ENCODE measurements at places on chromosomes 4 and X.

GRCh38 chr4:101328063-101328602 lies 19.2 kb downstream of the PPP3CA start:
- no peaks in the 10 kb centered on the region for H3K27me3 ChIP-seq
- H3K4me3 ChIP-seq, result no peak overlapping the region
- H3K4me1 ChIP-seq, result no peaks in the 10 kb centered on the region
- DNase-seq, result no peak

DNA sequence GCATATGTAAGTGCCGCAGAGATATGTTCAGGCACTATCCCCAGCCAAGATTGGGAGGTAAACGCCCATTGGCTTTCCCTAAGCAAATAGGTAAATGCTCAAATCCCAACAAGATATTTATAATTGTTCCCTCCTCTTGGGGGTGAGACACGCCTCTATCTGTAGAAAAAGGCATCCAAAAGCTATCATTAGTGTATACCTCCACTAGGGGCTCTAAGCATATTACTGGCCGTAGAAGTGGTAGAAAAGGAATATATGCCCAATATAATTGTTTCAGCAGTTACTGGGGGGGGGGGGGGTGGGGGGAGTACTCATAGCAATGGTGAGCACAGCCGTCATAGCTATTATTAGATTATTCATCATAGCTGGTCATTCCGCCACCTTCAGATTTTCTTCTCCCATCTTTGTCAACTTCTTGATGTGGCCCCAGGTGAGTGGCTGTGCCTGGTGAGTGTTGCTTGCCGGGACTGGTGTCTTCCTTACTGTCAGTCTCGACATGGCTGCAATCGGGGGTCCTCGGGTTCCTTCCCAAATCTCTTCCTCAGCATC lies 53.3 kb upstream of the WDR1 start:
- peaks cover 2% of the 10 kb centered on the region for H3K4me1 ChIP-seq
- no peaks in the 10 kb centered on the region for H3K36me3 ChIP-seq
- H3K27me3 ChIP-seq, result peaks cover 6% of the 10 kb centered on the region
- DNase-seq, result no peak
- no peak overlapping the region for H3K27ac ChIP-seq

DNA sequence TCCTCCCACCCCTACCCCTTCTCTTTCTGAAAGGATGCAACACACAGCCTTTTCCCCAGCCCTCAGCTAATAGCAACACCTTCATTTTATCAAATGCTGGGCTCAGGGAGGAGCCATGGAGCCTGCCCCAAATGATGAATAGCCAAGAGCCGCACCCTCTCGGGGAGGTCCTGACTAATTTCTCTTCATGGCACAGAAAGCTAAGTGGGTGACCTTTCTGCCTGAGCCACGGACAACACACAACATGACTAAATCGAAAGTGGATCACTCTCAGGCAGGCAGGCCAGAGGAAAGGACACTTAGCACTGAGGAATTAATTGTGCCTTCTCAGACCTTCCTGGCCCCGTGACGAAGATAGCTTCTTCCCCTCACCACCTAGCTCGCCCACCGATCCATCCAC lies 165.1 kb upstream of the RAI2 start:
- no peaks in the 10 kb centered on the region for H3K36me3 ChIP-seq
- H3K27ac ChIP-seq, result no peak overlapping the region
- no peaks in the 10 kb centered on the region for H3K27me3 ChIP-seq

- no peaks in the 10 kb centered on the region for H3K4me1 ChIP-seq
- H3K36me3 ChIP-seq, result no peaks in the 10 kb centered on the region
- no peak for DNase-seq
- H3K27me3 ChIP-seq, result no peaks in the 10 kb centered on the region
These were observed 64.4 kb upstream of the ACSL4 start for GRCh38 chrX:109797311-109797975.

- no peaks in the 10 kb centered on the region for H3K27me3 ChIP-seq
- H3K27ac ChIP-seq, result no peak overlapping the region
- H3K36me3 ChIP-seq, result peaks cover 4% of the 10 kb centered on the region
- no peaks in the 10 kb centered on the region for H3K4me1 ChIP-seq
- no peak overlapping the region for H3K4me3 ChIP-seq
These were observed 45.1 kb upstream of the TAPT1 start for GRCh38 chr4:16271411-16271810.

DNA sequence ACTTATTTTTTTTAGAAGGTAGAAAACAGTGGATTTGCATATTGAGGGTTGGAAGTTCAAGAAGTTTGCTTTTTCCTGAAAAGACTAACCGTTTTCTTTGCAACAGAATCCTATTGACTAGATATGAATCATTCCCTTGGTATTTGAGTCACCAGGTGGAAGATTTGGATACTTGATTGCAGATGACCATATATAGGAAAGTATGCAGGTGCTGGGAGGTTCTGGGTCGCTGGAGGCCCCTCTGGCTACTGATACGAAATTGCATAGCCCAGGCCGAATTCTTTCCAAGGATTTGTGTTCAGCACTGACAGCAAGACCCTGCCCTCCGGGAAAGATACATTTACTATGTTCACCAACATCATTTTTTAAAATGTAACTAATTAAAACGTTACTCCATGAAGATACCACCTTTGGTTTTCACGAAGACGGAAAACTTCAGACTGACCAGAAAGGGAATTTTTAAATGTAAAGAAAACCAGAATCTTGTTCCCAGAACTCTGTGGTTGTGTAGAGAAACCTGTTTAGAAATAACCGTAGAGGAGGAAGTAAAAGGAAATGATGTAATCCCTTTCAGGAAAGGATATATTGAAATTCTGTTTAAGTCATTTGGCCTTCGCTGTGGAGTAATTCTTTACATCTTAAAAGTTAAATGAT lies 946 bp downstream of the ANXA3 start:
- H3K27me3 ChIP-seq, result no peaks in the 10 kb centered on the region
- no peak overlapping the region for H3K4me3 ChIP-seq
- H3K4me1 ChIP-seq, result peaks cover 7% of the 10 kb centered on the region
- H3K27ac ChIP-seq, result peak overlapping the region; percentile 91
- no peak for DNase-seq
- H3K36me3 ChIP-seq, result no peaks in the 10 kb centered on the region

DNA sequence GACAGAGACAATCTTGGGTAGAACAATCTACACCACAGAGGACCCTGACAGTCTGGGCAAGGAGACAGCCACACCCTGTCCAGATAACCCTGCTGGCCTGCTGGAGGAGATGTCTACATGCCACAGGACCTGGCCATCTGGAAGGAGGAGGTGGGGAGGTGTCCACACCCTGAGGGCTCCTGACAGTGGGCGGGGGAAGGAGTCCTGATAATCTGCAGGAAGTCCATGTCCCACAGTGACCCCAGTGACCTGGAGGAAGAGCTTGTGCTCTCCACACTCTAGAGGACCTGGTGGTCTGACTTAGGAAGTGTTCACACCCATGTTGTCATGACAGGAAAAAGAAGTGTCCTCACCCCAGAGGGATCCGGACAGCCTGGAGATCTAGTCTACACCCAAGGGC lies 5.5 kb downstream of the SUV39H1 start:
- peaks cover 58% of the 10 kb centered on the region for H3K36me3 ChIP-seq
- no peak overlapping the region for H3K27ac ChIP-seq
- no peak for DNase-seq
- H3K27me3 ChIP-seq, result peaks cover 10% of the 10 kb centered on the region
- H3K4me3 ChIP-seq, result no peak overlapping the region

- no peaks in the 10 kb centered on the region for H3K36me3 ChIP-seq
- H3K27me3 ChIP-seq, result no peaks in the 10 kb centered on the region
- H3K4me1 ChIP-seq, result no peaks in the 10 kb centered on the region
- H3K27ac ChIP-seq, result no peak overlapping the region
These were observed 16.0 kb downstream of the SULT1E1 start for GRCh38 chr4:69843932-69844331.

DNA sequence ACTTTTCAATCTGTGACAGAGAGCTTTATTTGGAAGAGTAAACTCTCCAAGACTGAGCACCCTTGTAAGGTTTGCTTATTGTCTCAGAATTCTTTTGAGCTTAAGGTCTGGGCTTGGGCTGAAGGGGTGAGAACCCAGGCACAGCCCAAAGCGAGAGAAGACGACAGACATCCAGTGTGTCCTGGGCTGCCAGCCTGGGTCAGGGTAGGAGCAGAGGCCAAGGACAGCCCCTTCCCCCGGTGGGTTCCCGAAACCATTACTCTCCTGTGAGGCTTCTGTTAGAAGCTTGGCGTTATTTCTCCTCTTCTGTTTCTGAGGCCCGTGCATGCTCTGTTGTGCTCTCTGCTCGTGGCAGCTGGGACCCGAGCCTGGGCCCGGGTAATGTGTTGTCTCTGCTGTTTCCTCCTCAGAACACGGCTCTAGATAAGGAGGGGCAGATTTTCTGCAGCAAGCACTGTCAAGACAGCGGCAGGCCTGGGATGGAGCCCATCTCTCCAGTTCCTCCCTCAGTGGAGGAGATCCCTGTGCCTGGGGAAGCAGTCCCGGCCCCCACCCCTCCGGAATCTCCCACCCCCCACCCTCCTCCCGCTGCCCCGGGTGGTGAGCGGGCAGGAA lies 177.5 kb downstream of the DCLK2 start:
- peaks cover 5% of the 10 kb centered on the region for H3K4me1 ChIP-seq
- no peak overlapping the region for H3K27ac ChIP-seq
- H3K4me3 ChIP-seq, result no peak overlapping the region
- DNase-seq, result no peak

All from mesenchymal stem cell (in vitro differentiated cells and primary cell).